NCI-H446 (cell line): ENCODE measurements at places on chromosomes 4 and X.

DNA sequence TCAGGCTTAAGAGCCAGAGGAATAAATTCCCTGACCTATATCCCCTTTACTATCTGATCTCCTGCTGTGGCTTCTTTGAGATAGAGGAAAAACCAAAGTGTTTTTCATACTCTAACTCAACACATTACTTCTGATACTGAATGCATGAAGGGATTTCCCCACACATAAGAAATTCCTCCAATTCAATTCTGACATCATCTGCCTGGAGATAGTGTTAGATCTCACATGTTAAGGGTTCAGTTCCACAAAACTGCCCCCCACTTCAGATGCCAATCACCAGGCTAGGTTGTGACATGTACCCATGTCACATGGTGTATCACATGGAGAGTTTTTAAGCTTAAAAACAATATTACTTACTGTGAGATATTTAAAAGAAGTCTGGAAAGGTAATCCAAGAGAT, 46.8 kb downstream of the GSTCD start:
- DNase-seq, result no peak

GRCh38 chr4:89221167-89221867, 86.3 kb downstream of the GPRIN3 start:
- DNase-seq, result no peak

DNA sequence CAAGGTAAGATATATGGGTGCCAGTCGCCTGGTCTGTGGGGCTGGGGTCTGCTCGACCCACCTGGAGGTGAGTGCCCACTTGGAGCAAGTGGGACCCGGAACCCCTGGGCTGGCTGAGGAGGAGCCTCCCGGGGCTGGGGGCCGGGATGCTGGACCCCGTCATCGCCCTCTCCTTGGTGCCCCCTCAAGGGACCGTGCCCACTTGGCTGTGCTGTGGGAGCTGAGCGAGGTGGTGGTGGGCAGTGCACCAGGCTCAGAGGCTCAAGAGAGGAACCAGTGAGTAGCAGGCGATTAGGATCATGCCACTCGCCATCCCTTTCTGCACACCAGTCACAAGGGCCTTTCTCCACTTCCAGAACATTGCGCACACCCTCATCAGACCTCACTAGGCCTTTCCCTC, 203.8 kb upstream of the PSAPL1 start:
- no peak for DNase-seq

- no peak for DNase-seq
These were observed 57.2 kb downstream of the FNIP2 start for GRCh38 chr4:158826057-158826456.

DNA sequence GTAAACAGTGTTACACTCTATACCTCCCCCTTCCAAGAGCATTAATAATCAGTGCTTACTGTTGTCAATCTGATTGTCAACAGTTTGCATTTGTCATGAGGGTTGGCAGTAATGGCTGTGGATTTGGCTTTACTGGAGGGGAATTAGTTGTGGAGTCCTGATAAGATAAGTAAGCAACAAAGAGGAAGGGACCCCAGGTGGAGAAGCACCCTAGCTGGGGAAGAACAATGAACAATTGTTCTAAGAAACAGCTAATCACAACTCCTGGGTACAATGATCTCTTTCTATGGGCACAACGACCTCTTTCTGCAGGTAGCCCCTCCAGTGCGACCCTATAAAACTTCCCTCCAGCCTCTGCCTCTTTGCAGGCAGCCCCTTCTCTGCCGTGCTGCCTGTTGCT, 53.2 kb upstream of the CDKN2AIP start:
- no peak for DNase-seq

DNA sequence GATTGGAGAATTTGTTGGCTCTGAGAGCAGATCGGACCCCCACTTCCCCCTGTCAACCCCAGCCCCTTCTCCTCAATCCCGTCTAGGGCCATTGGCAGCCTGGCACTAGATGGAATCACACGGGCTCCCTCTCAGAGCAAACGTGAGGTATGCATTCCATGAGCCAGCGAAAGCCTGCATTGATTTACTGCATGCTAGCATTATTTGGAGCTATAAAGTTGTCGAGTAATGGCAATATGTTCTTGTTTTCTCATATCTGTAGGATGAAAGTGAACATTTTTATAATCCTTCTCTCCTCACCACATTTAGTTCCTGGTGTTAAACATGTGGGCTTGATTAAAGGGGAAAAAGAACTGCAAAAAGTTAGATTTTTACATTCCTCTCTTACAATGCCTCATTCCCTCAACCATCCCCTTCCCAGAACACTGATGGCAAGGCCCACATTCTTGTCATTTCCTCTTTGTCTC, 159.2 kb downstream of the SPRY1 start:
- DNase-seq, result no peak

DNA sequence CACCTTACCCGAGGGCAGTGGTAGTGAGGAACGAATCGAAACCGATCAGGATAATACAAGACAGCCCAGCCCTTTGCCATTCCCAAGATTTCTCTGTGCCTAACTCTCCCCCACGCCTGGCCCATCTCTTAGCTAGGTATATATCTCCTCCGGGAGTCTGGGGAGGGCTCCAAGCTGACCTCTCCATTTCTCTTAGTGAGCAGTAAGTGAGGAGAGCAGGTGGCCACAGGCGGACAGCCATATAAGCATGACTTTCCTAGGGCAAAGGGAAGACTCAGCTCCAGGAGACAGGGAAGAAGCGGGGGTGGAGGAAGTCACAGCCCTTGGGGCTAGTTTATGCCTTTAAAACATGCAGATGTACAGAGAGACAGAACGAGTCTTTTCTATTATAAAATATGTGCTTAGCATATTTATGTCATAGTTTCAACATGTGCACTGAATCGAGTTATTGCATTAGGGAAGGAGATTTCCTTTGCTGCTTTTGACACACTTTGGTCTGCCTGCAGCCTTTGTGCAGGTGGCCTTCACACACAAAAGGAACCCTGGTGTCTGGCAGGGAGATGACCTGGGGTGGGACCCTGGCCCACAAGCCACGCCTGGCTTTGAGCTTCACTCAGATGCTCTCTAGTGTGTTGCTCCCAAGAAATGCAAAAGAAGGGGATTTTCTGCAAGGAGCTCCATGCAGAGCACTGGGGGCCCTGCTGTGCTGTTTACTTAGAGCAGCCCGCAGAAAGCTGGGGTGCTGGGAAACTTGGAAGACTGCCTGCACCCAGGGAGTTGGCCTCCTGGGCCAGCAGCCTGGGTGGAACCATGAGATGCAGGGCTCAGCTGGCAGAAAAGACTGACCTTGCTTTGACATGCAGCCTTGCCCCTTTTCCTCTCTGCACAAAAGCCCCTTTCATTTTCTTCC, 613.3 kb downstream of the BCOR start:
- DNase-seq, result no peak

- DNase-seq, result no peak
These were observed 157.1 kb downstream of the VEGFC start for GRCh38 chr4:176635372-176636261.

GRCh38 chrX:15376956-15377355, 7.3 kb downstream of the VEGFD start:
- DNase-seq, result no peak

DNA sequence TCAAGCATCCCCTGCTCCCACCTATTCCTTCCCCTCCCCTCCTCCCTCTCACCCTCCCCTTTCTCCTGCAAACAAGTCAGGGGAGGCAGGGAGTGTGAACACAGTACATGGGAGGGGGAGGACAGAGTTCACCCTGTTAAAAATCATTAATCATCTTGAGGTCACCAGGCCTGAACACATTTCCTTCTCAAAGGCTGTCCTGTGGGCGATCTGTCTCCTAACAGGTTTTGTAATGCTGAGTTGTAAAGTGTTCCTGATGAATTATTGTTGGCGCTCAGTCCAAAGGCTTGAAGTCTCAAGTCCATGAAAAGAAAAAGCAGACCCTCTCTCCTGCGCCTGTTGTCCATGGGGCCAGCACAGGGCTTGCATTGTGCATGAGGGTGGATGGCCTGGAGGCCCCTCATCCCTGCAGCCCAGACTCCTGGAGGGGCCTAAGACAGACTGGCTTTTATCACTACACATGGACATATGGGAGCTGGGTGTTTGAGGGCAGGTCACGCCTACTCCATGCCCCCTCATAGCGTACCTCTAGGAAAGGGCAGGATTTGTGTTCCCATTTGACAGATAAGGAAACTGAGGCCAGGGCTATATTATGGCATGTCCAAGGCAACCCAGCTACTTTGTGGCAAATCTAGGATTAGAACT, 189.1 kb downstream of the RAB28 start:
- no peak for DNase-seq

DNA sequence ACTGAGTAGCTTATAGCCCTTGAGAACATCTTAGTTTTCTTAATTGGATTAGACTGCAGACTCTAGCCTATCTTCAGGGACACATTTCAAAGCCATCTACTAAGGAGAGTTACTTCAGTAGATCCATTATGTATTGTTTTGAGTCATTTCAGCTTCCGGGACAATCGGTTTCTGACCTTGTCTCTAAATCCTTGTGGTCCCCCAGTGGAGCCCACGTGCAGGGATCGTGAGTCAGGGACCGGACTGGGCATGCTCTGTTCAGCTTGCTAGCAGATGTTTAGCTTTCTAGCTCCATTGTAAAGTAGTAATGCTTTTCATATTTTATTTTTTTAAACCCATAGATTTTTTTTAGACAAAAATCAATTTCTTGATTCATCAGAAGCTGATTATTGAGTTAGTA, 211.9 kb upstream of the PRPS2 start:
- no peak for DNase-seq

GRCh38 chrX:47171996-47172395, 21.6 kb upstream of the UBA1 start:
- no peak for DNase-seq

DNA sequence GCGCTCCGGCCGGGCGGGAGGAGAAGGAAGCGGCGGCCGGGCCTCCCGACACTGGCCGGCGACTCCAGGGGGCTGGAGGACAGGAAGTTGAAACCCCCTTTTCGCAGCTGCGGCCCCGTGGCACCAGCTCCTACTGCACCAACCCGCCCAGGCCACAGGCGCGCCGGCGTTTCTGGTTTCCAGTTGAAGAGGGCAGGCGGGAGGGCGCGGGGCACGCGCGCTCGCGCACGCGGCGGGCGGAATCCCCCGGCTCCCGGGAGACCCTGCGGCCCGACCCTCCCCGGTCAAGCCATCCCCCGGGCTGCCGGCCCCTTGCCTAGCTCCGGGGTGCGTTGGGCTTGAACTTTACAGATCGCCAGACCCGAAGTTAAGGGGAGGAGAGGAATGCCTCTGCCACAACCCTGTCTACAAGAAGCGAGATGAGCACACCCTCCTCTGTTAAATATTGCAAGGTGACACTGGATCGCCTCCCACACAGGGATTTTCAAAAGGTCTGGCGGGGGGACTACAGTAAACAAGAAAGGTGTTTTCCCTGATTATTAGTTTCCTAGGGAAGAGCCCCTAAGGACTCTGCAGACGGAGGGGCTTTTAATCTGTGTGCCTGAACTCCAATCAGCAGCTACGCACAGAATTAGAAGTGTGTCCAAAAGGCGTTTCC, 1.4 kb downstream of the ELOVL6 start:
- no peak for DNase-seq

DNA sequence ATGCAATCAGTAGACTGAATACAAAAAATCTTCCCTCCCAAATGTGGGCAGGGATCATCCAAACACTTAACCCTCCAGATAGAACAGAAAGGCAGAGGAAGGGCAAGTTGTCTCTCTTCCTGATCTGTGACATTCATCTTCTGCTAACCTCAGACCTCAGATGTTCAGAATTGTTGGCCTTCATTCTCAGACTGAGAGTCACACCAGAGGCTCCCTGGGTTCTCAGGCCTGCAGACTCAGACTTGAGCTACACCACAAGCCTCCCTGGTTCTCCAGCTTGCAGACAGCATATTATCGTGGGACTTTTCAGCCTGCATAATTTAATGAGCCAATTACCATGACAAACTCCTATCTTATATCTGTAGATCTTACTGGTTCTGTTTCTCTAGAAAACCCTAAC, 1471.6 kb upstream of the ADGRL3 start:
- DNase-seq, result no peak

DNA sequence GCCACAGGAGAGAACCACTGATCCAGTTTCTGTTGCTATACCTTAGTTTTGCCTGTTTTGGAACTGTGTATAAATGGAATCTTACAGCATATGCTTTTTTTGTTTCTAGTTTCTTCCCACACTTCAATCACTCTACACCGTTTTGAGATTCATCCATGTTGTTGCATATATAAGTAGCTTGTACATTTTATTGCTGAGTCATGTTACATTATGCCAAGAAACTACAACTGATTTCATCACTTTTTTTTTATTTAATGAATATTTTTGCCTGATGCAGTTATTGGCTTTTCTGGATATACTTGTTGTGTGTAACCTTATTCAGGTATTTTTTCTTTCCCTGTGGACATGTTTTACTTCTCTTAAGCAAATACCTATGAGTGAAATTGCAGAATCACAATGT, 1135.9 kb downstream of the RAPGEF2 start:
- DNase-seq, result no peak

DNA sequence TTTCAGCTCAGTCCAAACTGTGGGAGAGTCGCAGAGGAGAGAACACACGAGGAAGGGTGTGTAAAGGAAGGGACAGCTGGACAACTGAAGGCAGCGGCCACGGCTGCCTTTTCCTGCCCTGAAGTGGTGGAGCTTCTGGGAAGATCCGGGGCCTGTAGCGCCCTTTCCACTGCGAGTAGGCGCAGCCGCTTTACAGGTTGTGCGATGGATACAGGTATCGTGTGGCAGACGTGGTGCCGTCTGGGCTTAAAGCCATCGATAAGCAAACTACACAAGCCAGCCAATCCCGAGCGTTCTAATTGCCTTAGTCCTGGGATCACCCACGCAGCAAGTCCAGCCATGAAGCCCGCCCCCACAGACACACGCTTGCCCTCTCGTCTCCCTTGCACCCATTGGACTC, 15.4 kb downstream of the NKX6-1 start:
- no peak for DNase-seq

DNA sequence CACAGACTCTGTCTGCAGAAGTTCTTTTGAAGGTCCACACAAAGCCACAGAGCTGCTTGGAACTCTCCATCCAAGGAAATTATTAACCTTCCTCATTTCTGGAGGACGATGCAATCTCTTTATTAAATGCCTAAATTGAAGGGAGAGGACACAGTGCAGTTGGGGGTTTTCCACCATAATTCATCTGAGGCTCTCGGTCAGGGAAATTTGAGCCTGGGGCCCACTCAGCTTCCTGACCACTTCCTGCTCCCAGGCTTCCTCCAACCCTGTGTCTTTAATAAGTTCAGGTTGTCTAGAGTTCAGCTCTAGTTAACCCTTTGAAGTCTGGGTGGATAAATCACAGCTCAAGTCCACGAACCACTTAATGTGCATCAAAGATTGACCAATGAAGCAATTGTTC, 58.5 kb downstream of the PRPS1 start:
- DNase-seq, result no peak

- DNase-seq, result no peak
These were observed 93.6 kb upstream of the NPY2R start for GRCh38 chr4:155114790-155115189.

DNA sequence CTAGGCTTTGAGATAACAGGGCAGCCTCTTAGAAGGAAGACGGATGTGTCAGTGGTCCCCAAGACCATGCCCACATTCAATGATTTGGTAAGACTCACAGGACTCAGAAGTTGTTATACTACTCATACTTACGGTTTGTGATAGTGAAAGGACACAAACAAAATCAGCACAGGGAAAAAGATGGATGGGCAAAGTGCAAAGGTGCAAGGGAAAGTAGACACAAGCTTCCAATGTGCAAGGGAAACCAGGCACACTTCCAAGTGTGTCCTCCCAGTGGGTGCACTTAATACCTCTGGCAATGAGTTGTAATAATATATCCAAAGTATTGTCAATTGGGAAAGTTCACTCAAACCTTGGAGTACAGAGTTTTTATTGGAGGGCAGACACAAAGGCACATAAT, 53.8 kb upstream of the VCX start:
- no peak for DNase-seq
